ENCODE measurements at places on chromosomes 1 and 21.

- DNase-seq, result no peak
Measured at GRCh38 chr21:42002421-42002958, 7.7 kb downstream of the ZBTB21 start.

GRCh38 chr1:45550401-45551351 is at the start of gene AKR1A1:
AKR1A1 (plus strand) TSS chr1:45550826; CDS start chr1:45561795, 10,969 bp downstream.
- DNase-seq, result peak; percentile 94

- DNase-seq, result no peak
Measured at GRCh38 chr1:209835782-209836298, 8.1 kb downstream of the UTP25 start.

GRCh38 chr1:200668514-200669313 is 993 bp downstream of the DDX59 start:
- DNase-seq, result no peak

DNA sequence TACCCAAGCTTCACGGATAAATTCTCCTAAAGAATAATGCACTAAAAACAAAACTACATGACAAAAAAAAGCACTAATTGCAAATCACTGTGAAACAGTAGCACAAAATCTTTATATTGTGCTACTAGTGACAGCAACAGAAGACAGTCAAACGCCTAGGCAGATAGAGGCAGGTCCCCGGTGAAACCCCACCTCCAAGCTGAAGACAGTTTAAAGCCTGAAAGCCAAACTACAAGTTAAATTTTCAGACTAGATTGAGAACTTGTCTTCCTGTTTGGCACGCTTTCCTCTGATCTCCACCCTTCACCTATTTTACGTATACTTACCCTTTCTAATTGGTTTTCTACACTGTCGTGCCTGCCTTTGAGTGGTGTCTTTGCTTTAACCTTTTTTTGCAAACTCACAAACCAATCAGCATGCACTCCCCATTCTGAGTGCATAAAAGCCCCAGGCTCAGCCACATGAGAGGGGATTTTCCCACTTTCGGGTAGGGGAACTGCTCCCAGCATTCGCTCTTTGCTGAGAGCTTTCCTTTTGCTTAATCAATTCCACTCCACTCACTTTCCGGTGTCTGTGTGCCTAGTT is 3.6 kb upstream of the BACH1 start:
- DNase-seq, result no peak

GRCh38 chr1:201988601-201989000 is 6.2 kb downstream of the RNPEP start:
- no peak for DNase-seq

DNA sequence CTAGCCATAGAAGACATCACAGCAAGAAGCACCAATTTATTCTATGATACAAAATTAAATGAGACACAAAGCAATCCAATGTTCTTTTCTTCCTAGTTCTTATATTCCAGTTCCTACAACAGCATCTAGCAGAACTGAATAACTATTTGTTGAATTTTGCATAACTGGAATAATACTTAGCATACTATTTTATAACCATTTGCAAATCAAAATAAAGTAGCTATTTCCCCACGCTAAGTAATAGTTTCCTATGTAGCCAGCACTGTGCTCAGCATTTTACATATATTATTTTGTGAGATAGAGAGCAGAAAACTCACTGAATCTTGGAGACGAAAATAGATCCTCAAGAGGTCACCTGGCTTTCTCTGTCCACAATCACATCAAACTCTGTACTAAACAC is 42.1 kb downstream of the KCNH1 start:
- DNase-seq, result no peak

GRCh38 chr1:1354271-1355247 is 3.8 kb downstream of the MXRA8 start:
- no peak for DNase-seq

All from NCI-H187 (cell line).